ENCODE measurements at places on chromosomes 1 and 21.

- DNase-seq: no peak
Observed at GRCh38 chr21:32120230-32120629, 158.6 kb downstream of the MIS18A start.

GRCh38 chr1:29569971-29570634 lies 333.8 kb downstream of the PTPRU start:
- no peak for DNase-seq

DNA sequence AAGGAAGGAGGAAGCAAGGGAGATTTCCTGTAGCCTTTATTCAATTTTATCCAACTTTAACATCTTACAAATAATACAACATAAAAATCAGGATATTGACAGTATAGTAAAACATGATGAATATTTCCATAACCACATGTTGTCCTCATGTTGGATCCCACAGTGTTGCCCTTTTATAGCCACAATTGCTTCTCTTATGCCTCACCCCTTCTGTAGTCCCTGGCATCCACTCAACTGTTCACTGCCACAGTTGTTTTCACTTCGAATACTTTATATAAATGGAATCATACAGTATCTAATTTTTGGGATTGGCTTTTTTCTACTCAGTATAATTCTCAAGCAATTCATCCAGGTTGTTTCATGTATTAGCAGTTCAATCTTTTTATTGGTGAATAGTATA lies 44.8 kb downstream of the SRSF11 start:
- no peak for DNase-seq

DNA sequence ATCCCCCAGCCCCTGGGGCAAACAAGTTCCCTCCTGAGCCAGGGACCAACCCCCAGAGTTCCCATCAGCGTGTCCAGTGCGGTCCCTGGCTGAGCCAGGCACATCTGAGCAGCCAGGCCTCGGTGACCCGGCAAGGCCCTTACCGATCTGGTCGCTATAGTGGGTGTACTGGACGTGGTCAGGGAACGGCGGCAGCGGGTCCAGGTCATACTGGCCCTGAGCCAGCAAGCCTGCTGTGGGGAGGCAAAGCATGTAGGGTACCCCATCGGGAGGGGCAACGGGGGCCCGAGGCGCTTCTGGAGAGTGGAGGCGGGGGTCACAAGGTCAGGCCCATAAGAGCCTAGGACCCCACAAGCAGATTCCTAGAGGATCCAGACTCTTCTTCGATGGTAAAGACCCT lies 3.5 kb downstream of the MFAP2 start:
- no peak for DNase-seq

- no peak for DNase-seq
Observed at GRCh38 chr1:93207211-93207610, 26.7 kb downstream of the CCDC18 start.

- DNase-seq: no peak
Observed at GRCh38 chr1:68173936-68174737, 58.2 kb downstream of the WLS start.

DNA sequence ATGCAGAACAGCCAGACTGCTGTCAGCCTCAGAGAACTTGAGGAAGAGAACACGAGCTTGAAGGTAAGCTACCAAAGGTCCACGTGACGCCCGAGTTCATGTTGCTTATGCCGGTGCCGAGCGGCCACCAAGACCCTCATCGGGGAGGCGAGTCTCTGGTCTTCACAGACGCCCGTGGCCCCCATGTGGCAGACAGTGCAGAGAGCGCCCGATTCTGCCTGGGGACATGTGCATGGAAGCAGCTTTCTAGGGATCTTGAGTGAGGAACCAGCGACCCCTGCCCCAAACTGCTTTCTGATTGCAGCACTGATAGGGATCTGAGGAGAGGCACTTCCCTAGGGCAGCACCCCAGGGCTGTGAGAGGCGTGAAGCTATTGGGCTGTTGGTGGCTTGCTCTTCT lies 56.3 kb upstream of the DIP2A start:
- DNase-seq: no peak

- no peak for DNase-seq
Observed at GRCh38 chr1:81801651-81802456, 1.1 kb downstream of the ADGRL2 start.

DNA sequence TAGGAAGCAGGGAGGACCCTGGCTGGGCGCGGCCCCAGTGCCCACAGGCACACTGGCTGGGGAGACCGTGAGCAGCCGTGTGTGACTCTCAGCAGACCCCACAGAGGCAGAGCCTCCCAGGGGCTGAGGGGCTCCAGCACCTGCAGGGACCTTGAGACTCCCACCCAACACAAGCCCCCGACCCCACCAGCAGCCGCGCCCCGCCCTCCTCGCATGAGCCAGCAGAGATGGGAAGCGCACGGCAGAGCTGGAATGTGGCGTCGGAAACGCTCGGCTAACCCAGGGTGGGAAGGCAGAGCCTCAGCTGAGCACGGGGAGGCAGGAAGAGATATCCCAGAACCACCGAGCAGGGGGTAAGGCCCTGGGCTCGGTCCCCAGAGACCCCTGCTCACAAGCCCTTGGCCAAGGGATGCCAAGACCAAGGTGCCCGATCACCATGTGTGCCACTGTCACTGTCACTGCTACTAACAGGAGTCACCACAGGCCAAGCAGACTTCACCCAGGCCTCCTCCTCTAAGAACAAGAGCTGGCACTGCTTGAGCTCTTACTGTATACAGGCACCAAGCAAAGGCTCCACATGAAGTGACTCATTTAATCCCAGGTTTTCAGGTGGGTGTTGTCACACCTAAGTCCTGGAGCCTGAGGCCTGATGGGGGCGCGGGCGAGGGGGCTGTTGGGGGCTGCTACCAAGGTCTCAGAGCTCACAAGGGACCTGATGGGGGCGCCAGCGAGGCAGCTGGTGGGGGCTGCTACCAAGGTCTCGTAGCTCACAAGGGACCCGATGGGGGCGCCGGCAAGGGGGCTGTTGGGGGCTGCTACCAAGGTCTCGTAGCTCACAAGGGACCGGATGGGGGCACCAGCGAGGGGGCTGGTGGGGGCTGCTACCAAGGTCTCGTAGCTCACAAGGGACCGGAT lies 20.1 kb downstream of the MEGF6 start:
- no peak for DNase-seq

DNA sequence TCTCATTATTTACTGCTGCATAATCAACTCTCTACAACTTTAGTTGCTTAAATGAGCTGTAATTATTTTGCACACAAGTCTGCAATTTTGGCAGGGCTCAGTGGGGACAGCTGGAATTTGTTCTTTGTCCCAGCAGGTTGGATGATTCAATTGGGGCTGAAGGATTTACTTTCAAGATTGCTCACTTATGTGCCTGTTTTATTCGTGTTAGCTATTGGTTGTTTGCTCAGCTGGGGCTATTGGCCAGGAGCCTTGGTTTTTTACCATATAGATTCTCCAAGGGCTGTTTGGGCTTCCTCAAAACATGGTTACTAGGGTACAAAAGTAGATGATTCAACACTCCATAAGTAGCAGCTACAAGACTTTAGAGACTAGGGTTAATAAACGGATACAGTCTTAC lies 13.4 kb downstream of the OR10R2 start:
- DNase-seq: no peak

DNA sequence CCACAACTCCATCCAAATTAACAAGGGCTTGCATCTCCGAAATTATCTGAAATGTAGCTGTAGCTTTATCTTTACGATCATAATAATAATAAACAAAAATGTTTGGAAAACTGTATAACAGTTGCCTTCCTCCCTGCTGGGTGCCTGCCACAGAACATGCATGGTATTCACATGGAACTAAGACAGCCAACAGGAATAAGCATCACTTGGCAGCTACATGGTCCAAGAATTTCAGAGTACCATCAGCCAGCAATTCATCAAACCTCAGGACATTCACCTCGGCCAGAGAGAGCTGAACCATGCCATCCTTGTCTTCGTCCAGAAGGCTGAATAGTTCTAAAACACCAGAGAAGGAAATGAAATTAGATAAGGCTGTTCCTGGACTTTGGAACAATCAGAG lies 122.7 kb downstream of the CAPN8 start:
- no peak for DNase-seq

DNA sequence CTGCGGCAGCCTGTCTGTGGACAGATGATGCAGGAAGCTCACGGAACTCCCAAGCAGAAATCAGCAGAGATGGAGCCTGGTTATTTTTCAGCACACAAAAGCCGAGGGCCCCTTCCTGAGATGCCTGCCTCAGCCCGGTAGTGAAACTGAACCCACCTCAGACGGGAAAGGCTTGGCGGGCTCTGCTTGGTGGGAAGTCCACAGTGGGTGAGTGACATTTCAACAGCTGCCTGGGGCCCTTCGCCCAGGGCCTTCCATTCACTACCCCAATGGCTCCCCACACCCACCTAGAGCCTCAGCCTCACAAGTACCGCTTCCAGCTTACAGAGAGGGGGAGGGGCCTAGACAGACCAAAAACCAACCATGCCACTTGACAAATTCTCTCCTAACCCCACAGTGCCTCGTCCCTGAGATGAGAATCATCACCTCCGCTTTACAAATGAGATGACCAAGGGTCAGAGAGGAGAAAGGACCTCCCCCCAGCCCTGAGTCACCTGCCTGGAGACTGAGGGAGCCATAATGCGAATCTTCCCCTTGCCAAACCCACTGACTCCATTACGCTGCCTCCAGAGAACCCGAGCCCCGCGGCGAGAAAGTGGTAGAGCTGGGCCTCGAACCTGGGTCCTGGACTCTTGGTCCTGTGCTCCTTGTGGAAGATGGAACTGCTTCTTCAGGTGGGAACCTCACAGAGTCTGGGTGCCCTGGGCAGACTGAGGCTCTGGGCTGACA lies 3.4 kb upstream of the ECE1 start:
- no peak for DNase-seq

GRCh38 chr1:208009303-208009702 lies 98.4 kb upstream of the CD34 start:
- DNase-seq: no peak

DNA sequence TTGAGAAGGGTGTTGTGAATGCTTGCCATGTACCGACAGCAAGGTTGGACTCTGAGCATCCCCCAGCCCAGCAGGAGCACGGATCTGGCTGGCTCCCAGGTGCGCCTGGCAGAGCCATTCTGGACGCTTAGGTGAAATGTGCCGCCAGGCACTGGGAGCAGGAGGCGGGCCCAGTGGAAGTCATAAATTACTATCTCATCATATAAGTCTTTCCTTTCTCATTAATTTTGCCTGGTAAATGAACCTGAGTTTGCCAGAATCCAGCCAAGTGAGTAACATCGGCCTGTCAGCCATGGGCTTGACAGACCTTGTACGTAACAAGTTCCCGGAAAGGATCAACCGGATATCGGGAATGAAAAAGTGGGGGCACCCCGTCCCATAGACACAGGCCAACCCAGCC lies 179.5 kb upstream of the ARHGEF16 start:
- DNase-seq: no peak

DNA sequence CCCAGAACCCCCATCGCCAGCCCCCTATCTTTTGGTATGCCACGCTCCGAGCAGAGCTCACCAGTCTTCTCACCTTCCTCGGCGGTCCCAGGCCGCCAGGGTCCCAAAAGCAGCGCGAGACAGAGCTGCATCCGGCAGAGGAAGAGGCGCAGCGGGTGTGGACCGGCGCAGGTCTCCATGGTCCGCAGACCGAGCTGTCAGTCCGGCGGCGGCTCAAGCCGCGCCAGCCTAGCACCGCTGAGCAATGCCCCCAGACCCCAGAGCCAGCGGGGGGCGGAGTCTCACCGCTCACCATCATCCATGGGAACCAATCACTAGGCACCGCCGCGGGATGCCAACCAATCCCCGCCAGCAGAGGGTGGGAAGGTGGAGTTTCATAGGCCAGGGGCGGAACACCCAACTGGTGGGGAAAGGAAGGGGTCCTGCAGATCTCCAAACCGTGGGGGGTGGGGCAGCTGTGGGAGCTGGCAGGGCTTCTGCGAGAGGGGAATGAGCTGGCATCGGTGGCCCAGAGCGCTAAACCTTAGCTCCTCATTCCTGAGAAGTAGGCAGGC lies at the start of gene EPHA10:
Gene EPHA10 (minus strand): TSS at position 233 of the 554 bp plus-strand sequence. CDS start 54 bp downstream, at position 179.
- peak; percentile 8 for DNase-seq

GRCh38 chr1:205977402-205978014 lies 25.7 kb downstream of the RAB7B start:
- peak; percentile 87 for DNase-seq

DNA sequence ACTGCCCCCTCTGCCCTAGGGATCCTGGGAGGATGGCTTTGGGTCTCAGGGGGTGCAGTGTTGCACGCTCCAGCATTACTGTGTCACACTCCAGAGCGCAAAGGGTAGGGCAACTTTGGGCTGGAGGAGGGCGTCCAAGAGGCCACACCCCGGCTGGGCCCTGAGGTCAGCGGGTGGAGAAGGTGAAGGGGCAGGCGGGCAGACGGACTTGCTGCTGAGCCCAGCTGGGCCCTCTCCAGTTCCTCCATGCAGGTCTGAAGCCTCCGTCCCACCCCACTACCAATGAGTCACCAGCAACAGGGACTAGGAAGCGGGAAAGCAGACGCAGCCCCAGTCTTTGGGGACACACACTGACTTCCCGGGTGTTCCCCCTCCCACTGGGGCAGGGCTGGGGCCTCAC lies 116.0 kb downstream of the CASZ1 start:
- no peak for DNase-seq

GRCh38 chr1:93440272-93440671 lies 7.6 kb upstream of the FNBP1L start:
- no peak for DNase-seq

DNA sequence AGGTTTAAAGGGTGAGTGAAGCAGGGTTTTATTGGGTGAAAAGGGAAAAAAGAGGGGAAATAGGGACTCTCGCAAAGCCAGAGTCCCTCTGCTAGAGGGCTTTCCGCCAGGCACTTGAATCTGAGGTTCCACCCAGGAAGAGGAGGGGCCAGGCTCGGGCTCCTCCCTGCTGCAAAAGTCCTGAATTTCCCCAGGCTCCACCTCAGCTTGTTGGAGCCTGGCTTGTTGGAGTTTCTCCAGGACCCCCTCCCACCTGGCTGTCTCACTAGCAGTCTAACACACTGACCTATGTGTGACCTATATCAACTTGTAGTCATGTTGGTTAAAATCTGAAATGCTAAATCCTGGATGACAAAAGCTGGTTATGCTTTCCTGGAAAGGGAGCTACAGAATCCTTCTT lies 25.5 kb downstream of the GBP2 start:
- DNase-seq: no peak

- no peak for DNase-seq
Observed at GRCh38 chr1:201328576-201328975, 45.3 kb downstream of the PKP1 start.

GRCh38 chr1:60848583-60849188 lies 233.7 kb upstream of the NFIA start:
- no peak for DNase-seq

- no peak for DNase-seq
Observed at GRCh38 chr1:229344937-229345684, 2.3 kb upstream of the CCSAP start.

DNA sequence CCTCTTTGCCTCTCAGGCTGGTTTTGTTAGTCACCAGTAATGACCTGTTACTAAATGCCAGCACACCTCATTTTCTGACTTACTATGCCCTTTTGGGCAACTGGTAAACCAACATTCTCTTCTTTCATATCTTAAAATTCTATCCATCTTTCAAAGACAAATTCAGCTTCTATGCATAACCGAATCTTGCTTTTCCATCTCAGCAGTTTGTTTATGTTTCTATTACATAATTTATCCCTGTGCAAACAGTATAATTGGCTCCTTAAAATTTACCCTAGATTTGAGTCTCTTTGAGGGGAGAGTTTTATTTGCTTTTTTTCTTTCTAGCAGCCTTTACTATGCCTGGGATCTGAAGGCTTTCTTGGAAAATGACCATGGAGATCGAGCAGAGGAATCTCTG lies 58.5 kb upstream of the SIPA1L2 start:
- no peak for DNase-seq

GRCh38 chr1:113416496-113416895 lies 26.2 kb downstream of the MAGI3 start:
- no peak for DNase-seq
